ENCODE measurements at places on chromosomes 1 and 21.

GRCh38 chr21:34345091-34345871 lies 18.5 kb upstream of the KCNE2 start:
- DNase-seq: no peak

GRCh38 chr1:171800342-171800741 lies 18.9 kb downstream of the METTL13 start:
- DNase-seq: no peak

DNA sequence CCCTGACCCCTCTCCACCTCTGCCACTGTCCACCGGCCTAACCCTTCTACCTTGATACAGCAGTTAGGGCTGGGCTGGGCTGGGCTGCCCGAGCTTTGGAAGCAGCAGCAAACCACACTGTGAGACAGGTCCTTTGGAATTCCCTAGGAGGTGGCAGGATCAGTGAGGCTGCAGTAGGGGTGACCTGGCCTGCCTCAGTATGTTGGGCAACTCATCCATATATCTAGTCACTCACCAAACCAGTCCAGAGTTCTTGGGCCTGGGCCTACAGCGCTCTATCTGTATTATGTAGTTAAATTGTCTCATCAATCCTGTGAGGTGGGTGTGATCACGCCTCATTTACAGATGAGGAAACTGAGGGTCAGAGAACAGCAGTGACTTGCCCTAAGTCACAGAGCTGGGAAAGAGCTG lies 13.3 kb upstream of the SYNC start:
- DNase-seq: no peak

DNA sequence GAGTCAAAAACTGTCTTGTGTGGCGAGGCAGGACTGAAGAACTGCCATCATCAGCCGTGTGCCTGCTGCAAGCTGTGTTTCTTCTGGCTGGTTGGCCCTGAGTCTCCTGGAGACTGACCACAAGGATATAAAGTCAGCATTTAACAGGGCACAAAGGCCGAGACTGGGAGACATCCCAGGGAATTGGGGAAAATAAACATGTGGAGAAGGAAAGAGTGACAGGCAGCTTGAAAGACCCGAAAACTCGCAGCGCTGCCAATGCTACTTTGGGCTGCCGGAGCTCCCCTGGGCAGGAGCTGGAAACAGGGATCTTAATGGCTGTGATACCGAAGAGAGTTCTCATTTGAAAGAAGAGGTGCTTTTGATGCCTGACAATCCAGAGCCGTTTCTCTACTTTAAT lies 125.3 kb upstream of the HMGB4 start:
- no peak for DNase-seq

DNA sequence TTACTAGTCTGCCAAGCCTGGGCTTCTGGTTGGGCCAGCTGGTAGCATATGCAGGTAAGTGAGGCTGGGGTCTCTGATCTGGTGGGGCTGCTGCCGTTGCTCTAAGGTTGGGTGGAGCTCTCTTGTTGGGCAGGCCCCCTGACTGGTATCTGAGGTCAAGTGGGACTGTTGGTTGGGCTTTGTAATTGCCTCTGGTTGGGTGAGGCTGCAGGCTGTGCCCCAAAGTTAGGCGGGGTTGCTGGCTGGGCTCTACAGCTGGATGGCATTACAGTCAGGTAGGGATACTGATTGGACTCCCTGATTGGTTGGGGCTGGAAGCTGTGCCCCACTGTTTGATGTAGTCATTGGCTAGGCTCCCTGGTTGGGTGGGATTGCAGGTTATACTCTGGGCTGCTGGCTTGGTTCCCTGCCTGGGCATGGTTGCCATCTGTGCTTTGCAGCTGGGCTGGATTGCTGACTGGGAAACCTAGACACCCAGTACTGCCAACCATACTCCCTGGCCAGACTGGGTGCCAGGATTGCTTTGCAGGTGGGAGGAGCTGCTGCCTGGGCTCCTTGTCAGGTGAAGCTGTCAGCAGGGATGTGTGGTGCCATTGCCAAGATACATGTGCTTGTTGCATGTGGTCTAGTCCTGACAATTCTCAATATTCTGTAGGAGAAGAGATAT lies 130.5 kb downstream of the RABGAP1L start:
- peak; percentile 87 for DNase-seq

DNA sequence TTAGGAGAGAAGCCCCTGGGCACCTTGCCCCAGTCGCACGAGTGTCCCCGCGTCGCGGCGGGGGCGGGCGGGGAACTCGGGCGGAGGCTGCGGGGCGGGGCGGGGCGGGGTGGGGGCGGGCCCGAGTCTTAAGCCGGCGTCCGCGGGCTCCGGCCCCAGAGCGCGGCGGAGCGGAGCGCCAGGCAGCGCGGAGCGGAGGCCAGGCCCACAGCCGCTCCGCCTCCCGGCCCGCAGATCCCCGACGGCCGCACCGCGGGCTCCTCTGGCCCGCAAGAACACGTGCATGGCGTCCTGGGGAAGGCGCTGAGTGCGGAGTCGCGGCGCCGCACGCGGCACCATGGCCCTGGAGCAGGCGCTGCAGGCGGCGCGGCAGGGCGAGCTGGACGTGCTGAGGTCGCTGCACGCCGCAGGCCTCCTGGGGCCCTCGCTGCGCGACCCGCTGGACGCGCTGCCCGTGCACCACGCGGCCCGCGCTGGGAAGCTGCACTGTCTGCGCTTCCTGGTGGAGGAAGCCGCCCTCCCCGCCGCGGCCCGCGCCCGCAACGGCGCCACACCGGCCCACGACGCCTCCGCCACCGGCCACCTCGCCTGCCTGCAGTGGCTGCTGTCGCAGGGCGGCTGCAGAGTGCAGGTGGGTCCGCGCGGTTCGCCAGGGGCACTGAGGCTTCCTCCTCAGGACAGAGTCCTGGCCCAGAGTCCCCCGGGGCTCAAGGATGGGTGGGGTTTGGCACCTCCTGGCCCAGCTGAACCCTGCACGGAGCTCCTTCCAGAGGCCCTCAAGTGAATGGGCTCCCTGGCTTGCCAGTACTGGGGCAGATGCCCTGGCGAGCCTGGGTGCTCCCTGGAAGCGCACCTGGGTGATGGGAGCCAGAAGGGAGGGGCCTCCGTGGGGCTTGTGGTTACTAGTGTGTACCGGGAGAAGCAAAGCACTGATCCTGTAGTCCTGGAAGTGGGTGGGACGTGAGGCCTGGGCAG lies at the start of gene ESPN:
TSS of gene ESPN (plus strand) at position 158 of the 975 bp plus-strand sequence. CDS start at position 338, 180 bp downstream.
- DNase-seq: no peak

GRCh38 chr1:25174730-25175612 lies 57.3 kb downstream of the SYF2 start:
- no peak for DNase-seq

DNA sequence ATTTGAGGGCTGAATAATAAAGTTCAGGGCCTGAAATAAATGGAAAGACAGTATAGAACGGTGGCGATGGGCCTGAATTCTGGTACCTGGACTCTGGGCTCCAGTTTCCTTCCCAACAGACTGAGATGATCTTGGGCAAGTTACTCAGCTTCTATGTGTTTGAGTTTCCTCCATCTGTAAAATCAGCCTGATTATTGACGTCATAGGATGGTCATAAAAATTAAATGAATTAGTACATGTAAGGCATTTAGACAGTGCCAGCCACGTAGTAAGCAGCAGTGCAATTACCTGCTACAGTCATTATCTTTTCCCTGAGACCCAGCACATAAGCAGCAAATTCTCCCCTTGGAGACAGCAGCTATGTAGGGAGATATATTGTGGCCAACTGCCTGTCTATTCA lies 260.9 kb downstream of the NTNG1 start:
- no peak for DNase-seq

GRCh38 chr1:171150156-171150555 lies 34.9 kb upstream of the FMO2 start:
- DNase-seq: no peak

DNA sequence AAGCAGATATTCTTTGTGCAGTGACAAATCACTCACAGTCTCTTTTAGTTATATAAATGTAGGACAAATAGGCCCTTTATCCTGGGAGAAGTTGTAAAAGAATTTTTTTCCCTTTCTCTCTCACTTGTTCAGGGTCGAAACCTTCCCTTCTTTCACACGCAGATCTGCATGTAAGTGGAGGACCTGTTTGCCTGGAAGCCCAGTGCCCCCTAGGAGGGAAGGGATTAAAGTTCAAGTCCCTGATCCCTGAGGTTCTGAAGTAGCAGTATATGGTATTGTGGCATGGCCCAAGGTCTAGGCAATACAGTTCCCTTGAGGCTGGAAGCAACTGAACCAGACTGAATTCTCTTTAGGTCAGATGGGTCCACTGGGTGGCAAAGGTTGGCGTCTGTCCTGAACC lies 48.6 kb upstream of the PTGFRN start:
- no peak for DNase-seq

DNA sequence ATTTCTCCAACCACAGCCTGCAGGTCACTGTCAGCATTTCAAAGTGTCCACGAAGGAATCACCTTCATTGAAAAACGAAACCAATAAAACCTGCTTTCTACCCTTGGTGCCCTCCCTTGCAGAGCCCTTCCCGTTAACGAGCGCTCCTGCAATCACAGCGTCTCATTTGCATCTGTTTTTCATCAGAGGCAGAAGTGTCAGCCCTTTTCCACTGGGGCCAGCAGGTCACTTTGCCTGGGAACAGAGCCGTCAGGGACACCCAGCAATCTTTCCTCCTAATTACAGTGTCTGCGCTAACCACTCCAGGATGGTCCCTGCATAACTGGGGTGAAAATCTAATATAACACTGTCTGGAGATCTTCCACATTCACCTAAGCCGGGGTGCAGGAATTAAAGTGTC lies 85.3 kb downstream of the PSMG1 start:
- DNase-seq: no peak

- no peak for DNase-seq
Observed at GRCh38 chr1:202159534-202160371, 649 bp downstream of the PTPN7 start.

DNA sequence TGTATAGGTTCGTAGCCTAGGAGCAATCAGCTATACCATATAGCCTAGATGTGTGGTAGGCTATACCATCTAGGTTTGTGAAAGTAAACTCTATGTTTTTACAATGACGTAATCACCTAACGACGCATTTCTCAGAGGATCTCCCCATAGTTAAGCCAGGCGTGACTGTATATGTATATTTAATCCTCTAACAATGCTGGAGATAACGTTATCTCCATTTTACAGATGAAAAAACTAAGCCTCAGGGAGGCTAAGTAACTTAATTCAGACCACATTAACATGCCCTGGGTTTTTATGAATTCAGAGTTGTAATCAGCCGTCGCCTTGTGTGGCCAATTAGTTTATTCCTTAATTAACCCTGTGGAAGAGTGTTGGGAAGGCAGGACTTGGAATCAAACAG lies 107.7 kb upstream of the PLXNA2 start:
- no peak for DNase-seq

DNA sequence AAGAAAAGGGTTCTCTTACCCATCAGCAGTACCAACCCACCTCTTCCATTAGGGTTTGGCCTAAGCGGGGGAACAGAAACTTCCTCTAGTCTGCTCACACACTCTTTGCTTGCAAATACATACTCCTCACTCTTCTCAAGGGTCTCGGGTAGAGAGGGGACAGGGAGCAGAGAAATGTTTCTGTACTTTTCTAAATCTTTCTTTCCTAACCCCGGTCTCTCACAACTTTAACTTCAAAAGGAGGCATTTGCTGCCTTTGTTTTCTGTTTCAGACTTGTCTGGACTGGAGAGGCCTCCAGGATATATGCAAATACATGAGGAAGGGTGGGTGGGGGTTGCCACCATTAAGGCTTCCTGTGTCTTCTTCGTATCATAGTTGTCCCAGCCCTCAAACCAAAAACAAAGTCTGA lies 10.5 kb upstream of the LAX1 start:
- DNase-seq: no peak

DNA sequence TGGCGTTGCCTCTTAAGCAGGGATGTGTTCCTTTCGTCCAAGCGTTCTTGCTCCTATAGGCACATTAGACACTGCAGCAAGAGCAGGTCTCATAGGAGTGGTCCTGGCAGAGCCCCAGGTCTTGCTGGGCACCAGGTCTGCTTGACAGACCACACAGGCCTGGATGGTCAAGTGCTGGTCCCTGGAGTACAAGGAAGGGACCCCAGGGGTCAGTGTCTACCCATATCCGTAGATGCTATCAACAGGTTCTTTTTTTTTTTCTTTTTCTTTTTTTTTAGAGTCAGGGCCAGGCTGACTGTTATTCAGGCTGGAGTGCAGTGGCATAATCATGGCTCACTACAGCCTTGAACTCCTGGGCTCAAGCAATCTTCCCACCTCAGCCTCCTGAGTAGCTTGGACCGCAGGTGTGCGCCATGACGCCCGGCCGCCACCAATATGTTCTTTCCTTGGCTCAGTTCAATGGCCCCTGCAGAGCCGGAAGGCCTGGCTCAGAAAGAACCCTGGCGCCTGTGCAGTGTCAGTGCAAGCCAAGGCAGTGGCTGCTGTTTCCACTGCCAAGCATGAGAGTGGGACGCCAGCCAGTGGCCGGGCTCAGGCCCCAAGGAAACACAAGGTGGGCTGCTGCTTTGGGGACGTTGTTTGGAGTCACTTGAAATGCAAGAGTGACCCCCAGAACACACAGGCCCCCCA lies 10.0 kb upstream of the TNFRSF8 start:
- DNase-seq: peak; percentile 89

DNA sequence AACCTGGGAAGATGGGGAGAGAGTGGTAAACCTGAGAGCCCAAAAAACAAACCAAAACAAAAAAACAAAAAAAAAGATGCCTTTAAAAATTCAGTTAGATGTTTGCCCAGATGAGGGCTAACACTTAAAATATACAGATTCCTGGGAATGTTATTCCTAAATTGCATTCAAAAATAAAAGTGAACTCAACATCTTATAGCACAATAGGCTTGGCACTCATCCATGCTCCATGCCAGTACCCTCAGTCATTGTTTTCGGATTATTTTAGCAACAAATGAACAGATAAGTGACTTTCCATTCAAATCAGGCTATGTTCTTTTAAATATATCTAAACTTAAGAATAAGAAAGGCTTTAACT lies 3.7 kb downstream of the ATP1A1 start:
- DNase-seq: no peak

DNA sequence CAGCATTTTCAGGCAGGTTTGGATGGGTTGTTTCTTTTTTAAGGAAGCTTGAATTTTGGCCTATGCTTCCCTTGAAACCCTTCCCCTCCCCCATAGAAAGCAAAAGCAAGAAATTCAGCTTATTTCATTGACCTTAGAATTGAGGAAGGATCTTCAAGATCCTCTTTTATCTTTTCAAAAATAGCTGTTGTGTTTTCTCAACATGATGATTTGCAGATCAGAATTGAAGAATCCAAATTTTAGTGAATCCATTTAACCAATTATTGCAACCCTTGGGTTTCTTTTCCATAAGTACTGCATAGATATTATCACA lies 73.7 kb downstream of the LRRC8C start:
- DNase-seq: no peak

- DNase-seq: no peak
Observed at GRCh38 chr1:224489534-224490365, 55.2 kb upstream of the WDR26 start.

DNA sequence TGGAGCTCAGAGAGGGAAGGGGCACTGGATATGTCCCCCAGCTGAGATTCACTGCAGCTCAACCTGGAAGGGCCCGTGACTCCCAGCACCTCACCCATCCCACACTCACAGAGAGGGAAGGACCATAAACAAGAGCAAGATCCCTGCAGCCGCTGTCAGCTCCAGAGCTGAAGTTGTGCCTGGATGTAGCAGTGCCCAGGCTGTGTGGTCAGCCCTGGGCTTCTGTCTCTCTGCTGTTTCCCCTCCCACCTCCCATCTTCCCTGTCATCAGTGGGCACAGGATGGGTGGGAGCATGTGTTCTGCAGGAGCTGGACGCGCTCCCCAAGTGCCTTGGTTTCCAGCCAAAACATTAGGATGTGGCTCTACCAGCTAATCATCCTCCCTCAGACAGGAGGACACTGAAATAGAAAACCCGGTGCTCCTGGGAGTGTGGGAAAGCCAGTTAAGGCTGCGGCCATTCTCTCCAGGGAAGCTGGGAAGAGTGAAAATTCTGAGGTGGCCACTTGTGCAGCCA lies 282.7 kb downstream of the NPHP4 start:
- no peak for DNase-seq
